ENCODE measurements at places on chromosomes 2 and 18. TPM values are rescaled to one million over a fixed set of nuclear protein-coding genes. Genes with fewer than 3 reads are reported as not detected.

The ACTG2 gene
- not detected for total RNA-seq

The KLHL30 gene
- total RNA-seq: not detected

The USP40 gene
- total RNA-seq: 10.7 TPM

DNA sequence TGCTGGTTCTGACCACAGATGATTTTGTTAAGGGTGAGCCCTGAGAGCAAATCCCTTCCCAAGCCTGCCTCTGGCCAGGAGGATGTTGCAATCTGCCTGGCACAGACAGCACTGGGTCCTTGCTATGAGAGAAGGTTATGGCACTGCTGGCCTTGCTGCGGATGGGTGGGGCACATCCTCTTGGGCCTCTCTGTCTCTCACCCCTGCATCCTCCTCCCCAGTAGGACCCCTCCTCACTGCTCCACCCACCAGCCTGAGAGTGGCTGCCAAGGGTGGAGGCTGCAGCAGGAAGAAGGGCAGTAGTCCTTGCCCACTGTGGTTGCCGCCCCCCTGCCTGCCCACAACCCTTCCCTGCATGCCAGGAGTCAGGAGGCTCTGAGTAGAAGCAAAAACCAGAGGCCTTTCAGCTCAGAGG, 180.9 kb downstream of the ZBTB7C start:
- DNase-seq: no peak

GRCh38 chr18:11310476-11311086, 161.2 kb upstream of the PIEZO2 start:
- no peak for DNase-seq
